ENCODE measurements at places on chromosomes 13 and 19.

DNA sequence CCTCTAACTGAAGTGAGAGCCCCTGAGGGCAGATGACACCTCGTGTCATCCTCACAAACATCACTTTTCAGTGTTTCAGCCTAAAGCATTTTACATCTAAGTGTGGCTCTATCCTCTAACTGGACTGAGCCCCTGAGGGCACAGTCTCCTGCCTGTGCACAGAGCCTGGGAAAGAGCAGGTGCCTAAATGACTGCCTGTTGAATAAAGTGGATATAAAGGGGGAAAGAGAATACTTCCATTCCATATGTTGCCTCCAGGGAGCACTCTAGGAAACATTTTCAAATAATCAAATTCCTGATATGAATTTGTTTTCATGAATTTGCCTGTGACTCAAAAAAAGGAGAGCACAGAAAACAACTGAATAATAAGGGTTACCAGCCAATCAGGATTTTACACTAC, 32.2 kb downstream of the CNMD start:
- no peak for DNase-seq

DNA sequence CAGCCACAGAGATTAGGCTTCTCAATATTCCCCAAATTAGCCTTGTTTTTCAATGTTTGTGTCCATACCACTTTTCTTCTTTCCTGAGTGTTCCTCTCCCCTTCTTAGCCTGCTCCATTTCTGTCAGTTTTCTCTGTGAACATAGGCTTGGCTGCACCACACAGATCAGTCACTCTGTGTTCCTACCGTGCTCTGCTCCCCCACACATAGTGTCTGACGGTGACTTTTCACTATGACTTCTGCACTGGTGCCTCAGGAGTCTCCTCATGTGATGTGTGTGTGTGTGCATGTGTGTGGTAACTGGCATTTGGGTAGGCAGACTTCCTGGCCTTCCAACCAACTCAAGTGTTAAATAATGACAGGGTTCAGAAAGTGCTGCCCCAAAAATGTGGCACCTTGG, 47.9 kb upstream of the MYCBP2 start:
- no peak for DNase-seq

DNA sequence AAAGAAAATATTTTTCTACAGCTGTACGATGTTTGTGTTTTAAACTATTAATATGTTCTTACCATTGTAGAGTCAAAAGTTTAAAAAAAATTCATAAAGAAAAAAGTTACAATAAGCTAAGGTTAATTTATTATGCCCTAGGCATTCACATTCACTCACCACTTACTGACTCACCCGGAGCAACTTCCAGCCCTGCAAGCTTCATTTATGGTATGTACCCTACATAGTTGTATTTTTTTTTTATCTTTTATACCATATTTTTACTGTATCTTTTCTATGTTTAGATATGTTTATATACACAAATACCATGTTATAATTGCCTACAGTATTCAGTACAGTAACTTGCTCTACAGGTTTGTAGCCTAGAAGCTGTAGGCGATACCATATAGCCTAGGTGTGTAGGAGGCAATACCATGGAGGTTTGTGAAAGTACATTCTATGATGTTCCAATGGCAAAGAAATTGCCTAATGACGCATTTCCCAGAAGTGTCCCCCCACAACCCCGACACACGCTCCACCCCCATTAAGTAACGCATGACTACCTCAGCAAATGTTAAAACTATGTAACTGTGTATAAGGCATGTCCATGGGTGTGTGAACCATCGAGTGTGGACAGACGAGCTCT, 60.4 kb downstream of the SLITRK6 start:
- no peak for DNase-seq

DNA sequence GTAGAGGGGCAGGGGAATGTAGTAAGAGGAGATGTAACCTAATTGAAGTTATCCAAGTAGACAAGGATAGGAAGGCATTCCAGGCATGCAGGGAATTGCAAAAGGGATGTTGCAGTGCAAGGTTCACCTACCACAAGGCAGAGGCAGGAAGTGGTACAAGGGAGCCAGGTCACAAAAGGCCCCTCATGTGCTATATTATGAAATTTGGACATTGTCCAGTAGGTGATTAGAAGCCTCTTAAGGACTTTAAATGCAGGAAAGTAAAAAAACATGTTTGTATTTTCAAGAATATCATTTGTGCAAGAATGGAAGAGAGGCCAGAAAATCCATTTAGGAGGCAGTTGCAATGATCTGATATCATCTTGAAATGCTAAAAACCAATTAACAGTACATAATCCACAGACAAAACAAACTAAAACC, 111.4 kb downstream of the FRY start:
- DNase-seq: no peak

GRCh38 chr13:74003374-74003773, 130.8 kb downstream of the KLF12 start:
- no peak for DNase-seq

Measured in neural crest cell (in vitro differentiated cells).